ENCODE measurements at places on chromosomes 1 and 21.

DNA sequence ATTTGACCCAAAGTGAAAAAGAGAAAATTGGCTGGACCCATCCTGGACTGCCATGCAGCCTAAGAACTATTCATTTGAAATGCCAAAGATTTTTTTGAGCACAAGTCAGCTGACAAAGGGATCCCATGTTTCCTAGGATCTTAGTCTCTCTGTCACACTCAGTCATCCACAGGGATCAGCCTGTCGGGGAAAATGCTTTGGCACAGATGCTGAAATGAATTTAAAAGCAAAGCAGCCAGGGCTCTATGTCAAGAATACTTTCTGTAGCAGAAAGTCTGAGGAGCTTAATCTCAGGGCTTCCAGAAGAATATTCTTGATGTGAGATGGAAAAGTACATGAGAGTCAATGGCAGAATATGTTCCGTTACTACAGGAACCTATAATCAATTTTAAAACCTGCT lies 1900.8 kb downstream of the MRPL39 start:
- no peaks in the 10 kb centered on the region for H3K27me3 ChIP-seq
- no peak overlapping the region for H3K4me3 ChIP-seq
- H3K27ac ChIP-seq, result no peak overlapping the region
- no peaks in the 10 kb centered on the region for H3K36me3 ChIP-seq
- no peaks in the 10 kb centered on the region for H3K4me1 ChIP-seq

DNA sequence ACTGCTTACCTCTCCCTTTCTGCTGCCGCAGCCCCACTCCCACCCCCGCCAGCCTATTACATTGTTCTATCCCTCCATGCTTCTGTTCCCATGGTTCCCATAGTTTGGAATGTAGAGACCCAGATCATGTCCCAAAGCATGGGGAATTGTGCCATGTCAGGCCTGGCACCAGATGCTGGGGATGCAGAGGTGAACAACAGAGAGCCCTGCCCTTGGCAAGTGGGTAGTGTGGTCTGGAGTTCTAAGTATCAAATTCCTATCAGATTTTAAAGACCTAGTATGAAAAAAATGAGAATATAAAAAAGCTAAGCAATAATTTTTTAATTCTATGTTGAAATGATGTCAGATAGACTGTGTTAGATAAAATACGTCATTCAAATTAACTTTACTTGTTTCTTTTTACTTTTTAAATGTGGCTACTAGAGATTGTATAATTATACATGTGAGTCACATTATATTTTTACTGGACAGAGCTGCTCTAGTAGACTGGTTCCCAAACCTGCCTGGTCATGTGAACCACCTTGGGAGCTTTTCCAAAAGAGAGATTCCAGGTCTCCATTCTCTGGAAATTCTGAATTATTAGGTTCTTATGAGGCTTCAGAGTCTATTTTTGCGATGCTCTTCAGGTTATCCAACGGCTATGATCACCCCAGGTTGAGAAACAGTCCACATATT lies 113.0 kb upstream of the DAB1 start:
- no peaks in the 10 kb centered on the region for H3K36me3 ChIP-seq
- H3K4me1 ChIP-seq, result no peaks in the 10 kb centered on the region
- DNase-seq, result no peak
- H3K27ac ChIP-seq, result no peak overlapping the region
- no peaks in the 10 kb centered on the region for H3K27me3 ChIP-seq
- H3K4me3 ChIP-seq, result no peak overlapping the region

- H3K4me1 ChIP-seq, result no peaks in the 10 kb centered on the region
- H3K4me3 ChIP-seq, result no peak overlapping the region
- peaks cover 87% of the 10 kb centered on the region for H3K36me3 ChIP-seq
- no peak overlapping the region for H3K27ac ChIP-seq
- DNase-seq, result no peak
- no peaks in the 10 kb centered on the region for H3K27me3 ChIP-seq
These were observed 34.4 kb downstream of the AHCTF1 start for GRCh38 chr1:246897302-246897701.

DNA sequence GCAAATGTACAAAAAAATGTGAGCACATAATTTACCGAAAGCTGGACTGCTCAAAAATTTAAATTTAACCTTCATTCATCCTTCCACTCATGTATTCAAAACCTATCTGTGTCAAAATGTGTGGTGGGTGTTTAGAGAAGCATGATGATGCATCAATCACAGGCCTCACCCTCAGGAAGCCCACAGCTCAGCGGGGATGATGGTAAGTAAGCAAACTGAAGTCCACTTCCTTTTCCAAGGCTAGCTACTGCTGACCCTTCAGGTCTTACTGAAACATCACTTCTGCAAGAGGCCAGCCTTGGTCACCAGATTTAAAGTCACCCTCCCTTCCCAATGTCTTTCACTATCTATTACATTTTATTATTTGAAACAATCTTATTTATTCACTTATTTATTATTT lies 254.5 kb downstream of the DNM3 start:
- H3K36me3 ChIP-seq, result no peaks in the 10 kb centered on the region
- no peaks in the 10 kb centered on the region for H3K4me1 ChIP-seq
- H3K27ac ChIP-seq, result no peak overlapping the region

DNA sequence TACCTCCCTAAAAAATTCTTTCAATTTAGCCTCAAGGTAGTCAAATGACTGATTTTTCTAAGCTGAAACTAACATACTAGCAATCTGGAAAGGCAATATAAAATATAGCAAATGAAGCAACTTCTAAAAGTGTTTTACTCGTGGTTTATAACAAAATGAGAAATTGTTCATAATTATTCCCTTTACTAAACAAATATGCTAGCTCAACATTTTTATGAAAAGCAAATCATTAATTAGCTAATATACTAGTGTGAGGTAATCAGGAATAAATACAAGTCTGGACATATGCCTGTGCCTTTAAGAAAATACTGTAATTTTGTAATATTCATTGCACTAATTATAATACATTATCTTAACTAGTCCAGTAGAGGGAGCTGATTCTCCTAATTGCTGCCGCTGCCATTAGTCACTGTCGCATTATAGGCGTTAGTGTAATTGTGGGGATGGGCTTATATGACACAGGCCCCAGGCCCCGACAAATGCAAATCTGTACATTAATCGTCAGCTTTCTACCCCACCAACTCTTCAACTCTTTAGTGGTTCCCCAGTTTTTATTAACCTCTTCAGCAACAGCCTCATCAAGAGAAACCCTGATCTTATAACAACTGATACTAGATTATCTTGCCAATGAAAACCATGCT lies 160.9 kb downstream of the GABPA start:
- no peak for DNase-seq
- H3K4me1 ChIP-seq, result no peaks in the 10 kb centered on the region
- H3K36me3 ChIP-seq, result peaks cover 41% of the 10 kb centered on the region
- H3K27ac ChIP-seq, result peak overlapping the region; percentile 42
- no peak overlapping the region for H3K4me3 ChIP-seq
- H3K27me3 ChIP-seq, result no peaks in the 10 kb centered on the region

DNA sequence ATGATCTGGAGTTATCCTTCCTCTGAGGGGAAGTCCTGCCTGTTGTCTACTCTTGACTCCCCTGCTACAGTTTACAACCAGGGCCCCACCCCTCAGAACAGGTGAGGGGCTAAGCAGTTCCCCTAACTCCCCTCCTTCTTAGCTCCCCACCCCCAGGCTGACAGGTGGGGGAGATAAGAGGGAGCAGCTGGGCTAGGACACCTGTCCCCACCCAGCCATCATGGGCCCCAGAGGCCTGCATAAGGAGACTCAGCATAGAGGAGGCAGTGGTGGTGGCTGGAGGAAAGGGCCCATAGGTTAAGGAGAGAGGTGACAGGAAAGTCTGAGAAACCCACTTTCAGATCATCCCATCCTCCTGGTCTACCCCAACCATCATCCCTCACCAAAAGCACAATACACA lies 6.8 kb downstream of the MEF2D start:
- H3K27ac ChIP-seq, result peak overlapping the region; percentile 84
- no peak for DNase-seq
- no peaks in the 10 kb centered on the region for H3K27me3 ChIP-seq
- H3K4me3 ChIP-seq, result no peak overlapping the region
- H3K36me3 ChIP-seq, result no peaks in the 10 kb centered on the region

DNA sequence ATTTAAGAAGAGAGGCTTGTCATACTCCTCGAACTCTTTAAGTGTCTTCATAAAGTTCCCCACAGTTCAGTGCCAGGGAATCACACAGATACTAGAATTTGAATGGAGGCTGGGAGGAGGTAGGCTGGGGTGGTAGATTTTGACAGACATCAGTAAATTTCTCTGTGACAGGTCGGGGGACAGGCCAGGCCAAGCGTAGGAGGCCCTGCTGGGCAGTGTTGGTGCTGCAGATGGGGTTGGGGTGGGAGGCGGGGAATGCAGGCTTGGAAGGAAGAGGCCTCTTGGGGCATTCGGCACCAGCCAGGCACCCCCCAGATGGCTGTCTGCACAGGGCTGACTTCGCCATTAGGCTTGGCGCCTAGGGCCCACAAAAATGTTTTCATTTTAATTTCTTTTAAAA lies 84.0 kb downstream of the MAN1C1 start:
- H3K4me3 ChIP-seq, result no peak overlapping the region
- H3K27me3 ChIP-seq, result no peaks in the 10 kb centered on the region
- H3K4me1 ChIP-seq, result peaks cover 38% of the 10 kb centered on the region
- no peak for DNase-seq
- no peaks in the 10 kb centered on the region for H3K36me3 ChIP-seq

GRCh38 chr1:94501935-94502334 lies 39.6 kb downstream of the F3 start:
- H3K4me3 ChIP-seq, result no peak overlapping the region
- H3K27ac ChIP-seq, result no peak overlapping the region
- DNase-seq, result no peak
- H3K27me3 ChIP-seq, result no peaks in the 10 kb centered on the region

GRCh38 chr1:182192966-182193365 lies 131.5 kb upstream of the ZNF648 start:
- no peaks in the 10 kb centered on the region for H3K36me3 ChIP-seq
- H3K4me3 ChIP-seq, result no peak overlapping the region
- H3K27ac ChIP-seq, result no peak overlapping the region
- no peak for DNase-seq
- no peaks in the 10 kb centered on the region for H3K27me3 ChIP-seq
- H3K4me1 ChIP-seq, result peaks cover 6% of the 10 kb centered on the region

- H3K27me3 ChIP-seq, result no peaks in the 10 kb centered on the region
- no peak for DNase-seq
- no peak overlapping the region for H3K4me3 ChIP-seq
- no peak overlapping the region for H3K27ac ChIP-seq
- H3K36me3 ChIP-seq, result no peaks in the 10 kb centered on the region
These were observed 4.6 kb downstream of the LRRC3 start for GRCh38 chr21:44459712-44460440.

GRCh38 chr1:80050523-80050922 lies 1044.0 kb upstream of the ADGRL4 start:
- H3K36me3 ChIP-seq, result no peaks in the 10 kb centered on the region
- no peaks in the 10 kb centered on the region for H3K27me3 ChIP-seq
- DNase-seq, result no peak
- H3K4me1 ChIP-seq, result no peaks in the 10 kb centered on the region
- no peak overlapping the region for H3K27ac ChIP-seq

DNA sequence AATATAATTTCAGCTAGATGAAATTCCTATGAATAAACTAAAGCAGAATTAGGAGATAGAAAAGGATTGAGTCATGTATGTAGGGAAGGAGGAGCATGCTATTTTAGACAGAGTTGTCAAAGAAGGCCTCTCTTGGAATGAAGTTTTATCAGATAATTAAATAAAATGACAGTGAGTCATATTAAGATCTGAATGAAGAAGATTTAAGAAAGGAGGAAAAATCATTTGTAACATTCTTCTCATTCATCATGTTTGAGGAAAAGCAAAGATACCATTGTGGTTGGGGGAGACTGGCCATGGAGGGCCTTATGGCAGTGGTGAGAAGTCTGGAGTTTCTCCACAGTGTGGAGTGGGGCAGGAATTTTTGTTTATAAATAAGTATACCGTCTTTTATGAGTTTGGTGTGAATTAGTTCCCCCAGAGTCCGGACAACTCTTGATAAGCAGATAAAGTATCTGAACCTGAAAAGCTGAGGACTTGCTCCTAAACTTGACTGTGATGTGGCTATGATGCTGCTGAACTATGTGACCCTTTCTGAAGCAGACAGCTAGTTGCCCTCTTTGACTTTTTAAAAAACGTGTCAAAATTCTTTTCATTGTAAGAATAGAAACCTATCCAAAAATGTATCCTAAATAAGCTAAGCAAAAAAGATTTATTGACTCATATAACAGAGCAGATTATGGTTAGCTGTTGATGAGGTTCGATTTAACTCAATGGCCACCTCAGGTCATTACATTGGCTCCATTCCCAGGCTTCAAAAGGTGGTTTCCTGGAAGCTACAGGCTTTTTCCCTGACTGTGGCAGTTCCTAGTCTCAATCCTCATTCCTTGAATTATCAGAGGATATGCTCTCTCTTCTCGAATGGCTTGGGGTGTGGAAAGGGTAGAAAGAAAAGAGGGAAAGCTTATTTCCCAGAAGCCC lies 90.8 kb downstream of the LHX9 start:
- no peak for DNase-seq
- H3K36me3 ChIP-seq, result no peaks in the 10 kb centered on the region
- no peaks in the 10 kb centered on the region for H3K4me1 ChIP-seq
- no peak overlapping the region for H3K27ac ChIP-seq

DNA sequence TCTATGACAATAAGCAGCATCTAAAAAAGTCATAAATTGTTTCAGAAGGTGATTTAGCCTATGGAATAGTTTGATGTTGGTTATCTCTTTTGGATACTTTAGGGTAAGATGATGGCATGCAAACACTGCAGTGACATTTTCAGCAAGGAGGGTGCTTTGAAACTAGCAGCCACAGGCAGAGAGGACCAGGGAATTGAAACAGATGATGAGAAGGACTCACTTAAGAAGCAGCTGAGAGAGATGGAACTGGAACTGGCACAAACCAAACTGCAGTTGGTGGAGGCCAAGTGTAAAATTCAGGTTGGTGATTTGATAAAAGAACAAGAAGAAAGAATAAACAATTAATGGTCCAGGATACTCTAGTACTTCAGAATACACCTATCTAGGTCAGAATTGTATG lies 11.2 kb upstream of the CACYBP start:
- no peak overlapping the region for H3K27ac ChIP-seq
- no peaks in the 10 kb centered on the region for H3K36me3 ChIP-seq
- H3K27me3 ChIP-seq, result no peaks in the 10 kb centered on the region
- H3K4me1 ChIP-seq, result no peaks in the 10 kb centered on the region
- no peak overlapping the region for H3K4me3 ChIP-seq
- DNase-seq, result no peak

- no peaks in the 10 kb centered on the region for H3K27me3 ChIP-seq
- H3K4me3 ChIP-seq, result no peak overlapping the region
- peaks cover 45% of the 10 kb centered on the region for H3K4me1 ChIP-seq
- DNase-seq, result no peak
These were observed 4.7 kb downstream of the MINDY1 start for GRCh38 chr1:151002051-151002450.

DNA sequence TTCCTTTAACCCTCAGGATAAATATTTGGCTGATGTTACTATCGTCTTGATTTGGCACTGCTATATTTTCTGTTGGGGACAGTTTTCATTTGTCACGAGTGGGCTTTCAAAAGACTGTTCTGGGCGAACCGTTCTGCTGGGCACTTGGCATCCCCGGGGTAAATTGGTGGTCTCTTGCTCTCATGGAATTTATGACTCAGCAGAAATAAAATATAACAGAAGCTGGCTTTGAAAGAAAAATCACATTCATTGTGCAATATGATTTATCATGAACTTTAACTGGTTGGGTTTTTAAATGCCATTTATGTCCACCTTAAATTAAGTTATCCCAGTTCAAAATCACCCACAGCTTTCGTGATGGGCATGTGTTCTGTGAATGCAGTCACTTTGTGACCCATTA lies 147.3 kb downstream of the KAZN start:
- no peaks in the 10 kb centered on the region for H3K4me1 ChIP-seq
- no peaks in the 10 kb centered on the region for H3K36me3 ChIP-seq
- H3K4me3 ChIP-seq, result no peak overlapping the region
- H3K27ac ChIP-seq, result no peak overlapping the region
- DNase-seq, result no peak
- H3K27me3 ChIP-seq, result peaks cover 12% of the 10 kb centered on the region

All from tibial nerve (tissue), 4 donors.